NCI-H1048 (cell line): ENCODE measurements at places on chromosomes 7 and 10.

GRCh38 chr10:129954492-129955315 is 9.4 kb downstream of the EBF3 start:
- DNase-seq: no peak

- no peak for DNase-seq
Measured at GRCh38 chr7:7294911-7295310, 112.6 kb downstream of the C1GALT1 start.

- no peak for DNase-seq
Measured at GRCh38 chr10:63684257-63684936, 163.2 kb downstream of the REEP3 start.

- no peak for DNase-seq
Measured at GRCh38 chr10:129863201-129863663, 100.8 kb downstream of the EBF3 start.

DNA sequence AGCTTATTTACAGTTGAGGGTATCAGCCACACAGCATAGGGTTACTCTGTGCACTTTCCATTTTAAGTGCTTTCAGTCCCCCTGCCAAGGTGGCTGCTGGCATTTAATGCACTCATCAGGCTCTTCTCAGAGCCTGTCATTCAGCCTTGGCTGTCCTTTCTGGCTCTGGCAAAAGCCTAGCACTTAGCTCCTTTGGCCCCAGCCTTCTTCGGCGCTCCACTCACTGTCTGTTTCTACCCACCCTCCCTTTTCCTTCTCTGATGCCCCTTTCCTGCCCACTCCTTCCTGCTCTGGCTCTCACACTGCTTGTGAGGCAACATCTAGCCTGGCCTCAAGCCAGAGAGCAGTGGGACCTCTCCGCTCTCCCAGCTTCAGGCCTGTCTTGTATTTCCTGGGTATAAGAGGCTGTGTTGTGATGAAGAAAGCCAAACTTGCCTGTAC is 60.2 kb downstream of the WIPF3 start:
- no peak for DNase-seq

DNA sequence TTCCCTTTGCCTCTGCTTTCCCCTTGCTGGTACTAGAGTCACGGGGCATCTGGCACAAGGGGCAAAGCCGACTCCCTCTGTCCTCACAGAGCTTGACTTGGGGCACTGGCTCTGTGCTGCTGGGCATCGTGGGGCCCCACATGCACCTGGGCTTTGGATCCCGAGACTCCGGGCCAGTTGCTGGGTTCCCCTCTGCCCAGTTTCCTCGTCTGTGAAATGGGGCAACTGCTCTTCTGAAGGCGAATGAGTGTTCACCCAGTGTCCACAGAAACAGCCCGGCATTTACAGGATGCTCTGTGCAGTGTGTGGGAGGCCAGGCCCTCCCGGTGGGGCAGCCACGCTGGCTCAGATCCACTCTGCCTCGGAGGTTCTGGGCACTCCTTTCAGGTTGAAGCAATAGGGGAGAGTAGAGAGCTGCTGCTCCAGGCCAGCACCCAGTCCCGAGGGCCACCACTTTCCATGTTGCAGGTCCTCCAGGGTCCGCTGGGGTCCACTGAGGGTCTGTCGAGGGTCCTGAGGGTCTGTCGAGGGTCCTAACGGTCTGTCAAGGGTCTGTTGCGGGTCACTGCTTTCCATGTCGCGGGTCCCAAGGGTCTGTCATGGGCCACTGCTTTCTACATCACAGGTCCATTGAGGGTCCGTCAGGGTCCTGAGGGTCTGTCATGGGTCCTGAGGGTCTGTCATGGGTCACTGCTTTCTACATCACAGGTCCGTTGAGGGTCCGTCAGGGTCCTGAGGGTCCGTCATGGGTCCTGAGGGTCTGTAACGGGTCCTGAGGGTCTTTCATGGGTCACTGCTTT is 103.6 kb downstream of the VIPR2 start:
- DNase-seq: no peak

DNA sequence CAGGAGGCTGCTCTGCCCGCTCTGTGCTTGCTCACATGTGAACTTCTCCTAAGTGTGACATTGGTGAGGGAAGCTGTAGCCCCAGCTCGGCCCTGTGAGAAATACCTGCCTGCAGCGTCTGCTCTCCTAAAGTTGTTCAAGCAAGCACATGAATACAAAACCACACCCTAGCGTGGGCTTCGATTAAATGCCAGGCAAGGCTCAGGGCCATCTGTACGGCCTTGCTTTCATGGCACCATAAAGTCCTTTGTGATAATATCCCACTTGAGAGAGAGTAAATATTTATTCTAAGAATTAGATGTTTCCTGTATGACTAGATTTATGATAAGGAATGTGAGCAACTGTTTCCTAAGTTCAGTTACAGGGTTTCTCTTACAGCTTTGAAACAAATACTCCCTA is 262.8 kb upstream of the KLF14 start:
- no peak for DNase-seq

DNA sequence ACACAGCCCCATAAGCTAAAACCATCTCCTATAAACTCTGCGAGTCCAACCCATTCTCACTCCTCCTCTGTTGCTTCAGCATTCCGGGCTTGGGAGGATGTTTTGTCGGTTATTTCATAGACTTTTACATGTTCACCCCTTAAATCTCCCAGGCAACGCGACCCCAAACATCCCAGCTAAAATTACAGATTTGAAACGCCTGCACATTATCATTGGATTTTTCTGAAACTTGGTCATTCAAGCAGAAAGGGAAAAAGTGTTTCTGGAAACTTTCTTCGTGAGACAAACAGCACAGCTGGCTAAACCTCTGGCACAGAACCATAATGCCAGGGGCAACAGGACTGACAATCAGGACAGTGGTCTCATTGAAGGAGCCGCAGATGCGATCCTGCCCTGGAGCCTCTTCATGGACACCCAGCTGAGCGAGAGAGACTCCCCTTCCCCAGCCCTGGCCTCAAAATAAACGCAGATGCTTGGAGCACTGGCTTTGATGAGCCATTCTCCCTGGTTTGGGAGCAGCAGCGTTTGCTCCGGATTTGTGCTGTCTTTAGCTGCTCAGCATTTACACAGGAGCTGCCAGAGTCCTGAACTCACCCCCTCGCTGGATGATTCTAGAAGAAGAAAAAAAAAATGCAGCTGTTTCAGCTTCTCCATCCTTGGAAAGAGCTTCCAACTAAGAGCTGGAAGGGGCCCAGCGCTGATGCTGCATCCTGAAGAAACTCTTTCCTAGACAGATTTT is 30.1 kb downstream of the AFAP1L2 start:
- DNase-seq: no peak

GRCh38 chr7:83672157-83672556 is 23.2 kb upstream of the SEMA3E start:
- peak; percentile 52 for DNase-seq

GRCh38 chr7:4808026-4808425 is 32.6 kb downstream of the AP5Z1 start:
- no peak for DNase-seq

- no peak for DNase-seq
Measured at GRCh38 chr10:14024329-14025202, 306.2 kb downstream of the FRMD4A start.

- no peak for DNase-seq
Measured at GRCh38 chr10:80580638-80581468, 43.2 kb downstream of the SH2D4B start.

- no peak for DNase-seq
Measured at GRCh38 chr10:71725249-71725648, 5.7 kb upstream of the C10orf105 start.

DNA sequence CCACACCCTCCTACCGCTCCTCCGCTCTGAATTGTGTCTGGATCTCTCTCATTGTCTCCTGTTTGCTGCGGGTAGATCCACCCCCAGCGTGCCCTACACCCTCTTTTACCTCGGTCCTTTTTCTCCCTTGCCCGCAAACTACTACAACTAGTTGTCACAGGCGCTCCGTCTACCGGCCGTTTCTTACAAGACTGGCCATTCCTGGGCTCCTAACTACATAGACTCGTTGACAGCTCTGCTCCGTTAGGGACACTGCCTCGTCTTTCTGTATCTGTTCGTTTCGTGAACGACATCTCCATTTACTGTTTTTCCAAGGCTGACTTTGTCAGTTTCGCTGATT is 786 bp downstream of the TAF3 start:
- DNase-seq: no peak

GRCh38 chr10:93788413-93789208 is 30.9 kb downstream of the LGI1 start:
- no peak for DNase-seq
